ENCODE measurements at places on chromosomes 11 and 22. TPM values are rescaled to one million over a fixed set of nuclear protein-coding genes. Genes with fewer than 3 reads are reported as not detected.
A peak's percentile ranks its signal among the peaks of the same experiment; 100 is the strongest.

Gene TNNT3
- total RNA-seq: 0.88 TPM

Gene BEST1
- total RNA-seq: 6.7 TPM

DNA sequence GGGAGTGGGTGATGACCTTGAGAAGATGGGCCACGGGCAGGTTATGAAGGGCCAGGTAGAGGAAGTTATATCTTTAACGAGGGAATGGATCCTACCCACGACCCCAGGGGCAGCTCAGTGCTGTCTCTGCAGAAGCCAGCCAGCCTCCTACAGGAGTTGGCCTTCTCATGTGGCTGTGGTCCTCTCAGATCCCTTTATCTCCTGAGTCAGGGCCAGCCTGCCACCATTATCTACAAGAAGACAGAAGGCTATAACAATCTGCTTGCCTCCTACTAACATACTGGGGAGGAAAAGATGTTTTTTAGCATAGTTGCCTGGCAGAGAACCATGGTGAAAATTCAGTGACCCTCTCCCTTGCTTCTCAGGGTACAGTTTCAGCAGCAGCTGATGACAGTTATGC, 7.0 kb upstream of the YWHAH start:
- H3K4me1 ChIP-seq: no peaks in the 10 kb centered on the region
- H3K36me3 ChIP-seq: no peaks in the 10 kb centered on the region
- H3K27me3 ChIP-seq: no peaks in the 10 kb centered on the region
- H3K4me3 ChIP-seq: no peak overlapping the region
- no peak overlapping the region for H3K27ac ChIP-seq

DNA sequence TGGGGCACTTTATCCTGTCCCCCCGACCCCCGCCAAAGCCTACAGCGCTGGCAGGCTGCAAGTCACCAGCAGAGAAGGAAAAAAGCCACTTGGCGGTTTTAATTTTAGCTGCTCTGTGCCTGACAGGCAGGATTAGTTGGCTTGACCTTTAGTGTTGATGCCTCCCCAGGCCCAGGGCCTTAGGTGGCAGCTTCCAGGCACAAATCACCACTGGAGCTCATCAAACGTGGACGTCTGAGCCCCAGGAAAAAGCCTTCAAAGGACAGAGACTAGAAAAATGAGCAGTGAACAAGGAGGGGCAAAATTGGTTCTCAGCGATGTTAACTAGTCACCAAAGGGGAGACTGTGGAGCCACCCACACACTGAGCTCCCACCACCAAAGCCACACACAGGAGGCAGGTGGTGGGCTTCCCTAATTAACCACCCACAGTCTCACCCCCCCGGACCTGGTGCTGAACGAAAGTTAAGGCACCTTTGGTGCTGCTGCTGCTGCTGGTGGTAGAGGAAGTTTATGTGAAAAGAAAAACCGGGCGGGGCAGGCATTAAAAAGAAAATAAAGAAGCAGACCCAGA, 4.4 kb upstream of the PYGM start:
- no peaks in the 10 kb centered on the region for H3K4me1 ChIP-seq
- H3K27me3 ChIP-seq: no peaks in the 10 kb centered on the region
- DNase-seq: no peak
- H3K4me3 ChIP-seq: no peak overlapping the region
- no peak overlapping the region for H3K27ac ChIP-seq

DNA sequence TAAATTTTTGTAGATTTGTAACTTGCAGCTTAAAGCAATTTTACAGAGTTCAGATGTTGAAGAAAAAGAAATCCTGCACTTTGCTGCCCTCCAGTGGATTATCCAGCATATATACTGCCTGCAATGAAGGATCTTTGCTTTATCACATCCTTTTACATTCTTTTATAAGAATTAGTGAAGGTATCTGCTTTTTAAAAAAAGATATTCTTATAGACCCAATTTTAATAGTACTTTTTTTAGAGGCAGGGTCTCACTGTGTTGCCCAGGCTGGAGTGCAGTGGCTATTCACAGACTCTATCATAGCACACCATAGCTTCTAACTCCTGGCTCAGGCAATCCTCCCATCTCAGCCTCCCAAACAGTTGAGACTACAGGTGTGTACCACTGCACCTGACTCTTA, 60.7 kb downstream of the TTC17 start:
- H3K4me3 ChIP-seq: no peak overlapping the region
- no peaks in the 10 kb centered on the region for H3K36me3 ChIP-seq
- no peak for DNase-seq
- no peaks in the 10 kb centered on the region for H3K4me1 ChIP-seq
- H3K27ac ChIP-seq: no peak overlapping the region

DNA sequence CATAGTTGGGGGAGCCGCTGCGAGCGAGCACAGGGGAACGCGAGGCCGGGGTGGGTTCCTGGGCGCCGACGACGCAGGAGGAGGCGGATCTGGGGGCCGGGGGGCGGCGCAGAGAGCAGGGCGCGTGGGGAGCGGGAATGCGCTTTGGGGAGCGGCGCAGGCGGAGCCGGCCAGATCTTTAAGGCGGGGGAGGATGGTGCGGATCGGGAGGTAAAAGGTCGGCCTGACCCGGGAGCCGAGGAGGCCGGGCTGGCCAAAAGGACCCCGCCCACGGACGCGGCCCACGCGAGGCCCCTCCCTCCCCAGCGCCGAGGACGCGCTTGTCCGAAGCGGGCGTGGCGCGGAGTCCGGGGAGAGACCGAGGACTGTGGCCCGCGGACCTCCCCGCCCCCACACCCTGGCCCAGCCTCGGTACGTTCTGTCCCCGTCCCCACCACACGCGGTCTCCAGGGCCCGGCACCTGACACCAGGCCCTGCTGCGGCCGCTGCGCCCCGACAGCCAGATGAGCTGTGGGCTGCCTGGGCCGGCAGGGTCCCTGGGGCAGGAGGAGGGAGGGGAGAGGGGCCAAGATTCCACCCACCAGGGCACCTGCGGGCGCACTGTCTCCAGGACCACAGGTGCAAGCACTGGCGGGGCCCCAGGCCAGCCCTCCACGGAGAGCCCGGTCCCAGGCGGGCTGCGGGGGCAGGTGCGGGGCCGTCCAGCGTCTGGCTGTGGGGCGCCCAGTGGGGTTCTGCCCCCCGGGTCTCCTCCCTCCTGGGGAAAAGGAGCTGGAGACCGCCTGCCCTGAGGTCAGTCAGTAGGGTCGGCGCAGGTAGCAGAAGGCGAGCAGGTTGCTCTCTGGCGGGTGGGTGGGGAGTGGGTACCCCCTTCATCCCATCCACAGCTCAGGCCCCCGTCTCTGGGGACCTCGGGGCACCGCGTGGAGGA, 10.9 kb downstream of the PIM3 start:
- H3K27me3 ChIP-seq: no peaks in the 10 kb centered on the region
- H3K4me3 ChIP-seq: peak overlapping the region; percentile 59
- H3K36me3 ChIP-seq: no peaks in the 10 kb centered on the region
- H3K4me1 ChIP-seq: peaks cover 21% of the 10 kb centered on the region
- DNase-seq: peak; percentile 86

GRCh38 chr11:60530454-60531100, 15.4 kb downstream of the MS4A13 start:
- no peaks in the 10 kb centered on the region for H3K36me3 ChIP-seq
- no peak for DNase-seq
- no peaks in the 10 kb centered on the region for H3K4me1 ChIP-seq
- no peak overlapping the region for H3K4me3 ChIP-seq
- H3K27me3 ChIP-seq: no peaks in the 10 kb centered on the region
- H3K27ac ChIP-seq: no peak overlapping the region

Gene CABP4
- total RNA-seq: not detected

Gene KCNQ1OT1
- total RNA-seq: 8.2 TPM

Gene PRR14L
- 41.6 TPM for total RNA-seq

Gene PAMR1
- 17.9 TPM for total RNA-seq

GRCh38 chr11:57001674-57002401, 13.1 kb downstream of the OR5AK2 start:
- H3K27ac ChIP-seq: no peak overlapping the region
- no peaks in the 10 kb centered on the region for H3K27me3 ChIP-seq
- H3K4me3 ChIP-seq: no peak overlapping the region

GRCh38 chr22:38868886-38869381, 3.1 kb downstream of the CBX6 start:
- H3K36me3 ChIP-seq: peaks cover 4% of the 10 kb centered on the region
- DNase-seq: peak; percentile 87
- H3K4me3 ChIP-seq: no peak overlapping the region
- no peak overlapping the region for H3K27ac ChIP-seq

GRCh38 chr11:91921974-91922373, 302.6 kb upstream of the FAT3 start:
- no peak overlapping the region for H3K27ac ChIP-seq
- no peak for DNase-seq
- H3K27me3 ChIP-seq: no peaks in the 10 kb centered on the region
- no peak overlapping the region for H3K4me3 ChIP-seq
- no peaks in the 10 kb centered on the region for H3K4me1 ChIP-seq

Gene APOA4
- total RNA-seq: 1.8 TPM

Gene RPLP2
- 2,843 TPM for total RNA-seq

Gene TYR
- total RNA-seq: not detected

Gene VWCE
- total RNA-seq: 17.7 TPM

Gene GNG3
- total RNA-seq: not detected

- no peak for DNase-seq
- peak overlapping the region; percentile 93 for H3K27ac ChIP-seq
- H3K36me3 ChIP-seq: no peaks in the 10 kb centered on the region
- H3K4me1 ChIP-seq: peaks cover 71% of the 10 kb centered on the region
- no peaks in the 10 kb centered on the region for H3K27me3 ChIP-seq
- H3K4me3 ChIP-seq: no peak overlapping the region
These were observed 11.6 kb downstream of the PHLDB1 start for GRCh38 chr11:118618991-118619375.

GRCh38 chr11:69059985-69060384, 11.3 kb downstream of the TPCN2 start:
- 0 out of 2 replicates have a peak, but pooled peaks cover 5% of the 10 kb centered on the region for H3K36me3 ChIP-seq
- H3K27me3 ChIP-seq: no peaks in the 10 kb centered on the region
- no peak overlapping the region for H3K27ac ChIP-seq
- no peak for DNase-seq

- H3K36me3 ChIP-seq: no peaks in the 10 kb centered on the region
- H3K4me1 ChIP-seq: peaks cover 3% of the 10 kb centered on the region
- DNase-seq: peak; percentile 38
- H3K27me3 ChIP-seq: no peaks in the 10 kb centered on the region
- H3K4me3 ChIP-seq: no peak overlapping the region
- H3K27ac ChIP-seq: no peak overlapping the region
These were observed 38.6 kb downstream of the ETS1 start for GRCh38 chr11:128548649-128549255.

GRCh38 chr11:120197251-120197891, 13.5 kb upstream of the OAF start:
- no peak overlapping the region for H3K4me3 ChIP-seq
- H3K27me3 ChIP-seq: no peaks in the 10 kb centered on the region
- DNase-seq: no peak
- H3K36me3 ChIP-seq: no peaks in the 10 kb centered on the region

DNA sequence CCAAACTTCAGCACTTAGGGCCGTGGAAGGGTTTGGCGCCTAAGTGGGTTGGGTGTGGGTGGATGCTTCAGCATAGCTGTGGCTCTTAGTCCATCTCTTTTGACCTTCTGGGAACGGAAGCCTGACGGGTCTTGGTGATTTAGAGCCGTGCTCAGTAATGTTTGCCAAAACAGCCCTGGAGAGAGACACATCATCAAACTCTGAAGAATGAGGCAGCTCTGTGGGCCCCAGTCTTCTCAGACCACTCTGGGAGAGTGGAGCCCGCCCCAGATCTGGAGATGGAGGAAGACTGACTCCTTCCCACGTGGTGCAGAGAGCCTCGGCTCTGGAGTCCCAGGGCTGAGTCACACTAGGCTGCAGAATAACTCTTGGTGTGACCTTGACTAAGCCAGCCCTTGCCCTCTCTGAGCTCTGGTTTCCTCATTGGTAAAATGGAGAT, 168.9 kb downstream of the C11orf91 start:
- H3K27ac ChIP-seq: no peak overlapping the region
- no peak overlapping the region for H3K4me3 ChIP-seq
- H3K27me3 ChIP-seq: no peaks in the 10 kb centered on the region

Gene ANO9
- 92.6 TPM for total RNA-seq

DNA sequence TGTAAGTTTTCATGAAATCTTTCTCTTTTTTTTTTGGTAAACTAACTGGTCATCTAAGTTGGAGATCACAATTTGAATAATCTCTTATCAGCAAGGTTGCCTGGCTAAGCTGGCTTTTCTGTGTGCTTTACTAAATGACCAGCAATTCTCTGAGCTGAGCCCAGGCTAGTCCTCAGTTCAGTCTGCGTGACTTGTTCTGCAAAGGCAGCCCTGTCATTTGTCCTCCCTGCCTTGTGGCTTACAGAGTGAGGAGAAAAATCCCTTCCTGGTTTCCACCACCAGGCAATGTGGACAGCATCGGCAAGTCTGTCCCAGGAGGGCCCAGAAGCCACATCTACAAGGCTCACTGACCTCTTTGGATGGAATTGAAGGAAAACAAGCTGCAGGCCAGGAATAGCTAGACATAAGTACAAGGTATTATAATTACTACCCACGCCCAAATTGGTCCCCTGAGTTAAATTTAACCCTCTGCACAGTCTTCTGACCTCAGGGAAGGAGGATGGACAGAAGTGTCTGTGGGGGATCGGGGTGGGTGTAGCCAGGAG, 108.6 kb downstream of the SCN3B start:
- H3K27ac ChIP-seq: no peak overlapping the region
- H3K27me3 ChIP-seq: no peaks in the 10 kb centered on the region
- H3K4me3 ChIP-seq: no peak overlapping the region
- no peaks in the 10 kb centered on the region for H3K36me3 ChIP-seq
- no peak for DNase-seq

Gene EPS8L2
- total RNA-seq: 203 TPM

Gene DDI1
- total RNA-seq: not detected

Gene ANO1
- total RNA-seq: 8.4 TPM

Measured in Caco-2 (cell line).